Aortic smooth muscle cell (primary cell): ENCODE measurements at places on chromosomes 13 and 19. TPM values are rescaled to one million over a fixed set of nuclear protein-coding genes. Genes with fewer than 3 reads are reported as not detected.

Gene GJB2
- total RNA-seq = 0.06 TPM in 1 of 2 replicates, not detected in the other

Gene ZNF784
- total RNA-seq = 3.6 and 3.9 TPM in 2 replicates

Gene C5AR2
- 0.53 and 1.1 TPM in 2 replicates for total RNA-seq

Gene ZNF880
- total RNA-seq = 31.3 and 50.7 TPM in 2 replicates

Gene TSKS
- total RNA-seq = 0.06 and 0.13 TPM in 2 replicates

Gene OXGR1
- not detected in 2 replicates for total RNA-seq

Gene VMAC
- 5.5 and 6.7 TPM in 2 replicates for total RNA-seq

Gene SBK3
- 0.19 TPM in 1 of 2 replicates, not detected in the other for total RNA-seq

Gene PRSS57
- not detected in 2 replicates for total RNA-seq

Gene ARRDC5
- total RNA-seq = not detected in 2 replicates

Gene LRFN3
- total RNA-seq = 1.5 and 2.4 TPM in 2 replicates

Gene PRMT1
- 271 and 406 TPM in 2 replicates for total RNA-seq

Gene ZSCAN1
- total RNA-seq = not detected in 2 replicates

Gene TUBA3C
- total RNA-seq = not detected in 2 replicates
